COR-L47 (cell line): ENCODE measurements at places on chromosomes 7 and 10.

GRCh38 chr10:83476211-83476610, 663.1 kb upstream of the GHITM start:
- DNase-seq = no peak

DNA sequence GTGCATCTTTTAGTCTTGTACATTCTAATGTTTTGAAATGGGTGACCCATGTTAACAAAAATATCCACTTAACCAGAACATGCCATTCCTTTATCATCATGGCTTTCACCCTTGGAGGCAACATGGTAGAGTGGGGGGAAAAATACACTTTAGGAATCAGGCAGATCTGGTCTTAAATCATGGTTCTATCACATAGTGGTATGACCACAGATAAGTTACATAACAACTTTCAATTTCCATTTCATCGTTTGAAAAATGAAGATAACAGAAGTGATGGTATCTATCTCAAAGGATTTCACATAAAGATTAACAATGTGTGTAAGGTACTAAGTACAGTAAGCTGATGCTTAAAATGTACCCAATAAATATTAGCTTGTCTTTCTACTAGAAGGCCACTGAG, 19.0 kb downstream of the TMEM168 start:
- DNase-seq = no peak

DNA sequence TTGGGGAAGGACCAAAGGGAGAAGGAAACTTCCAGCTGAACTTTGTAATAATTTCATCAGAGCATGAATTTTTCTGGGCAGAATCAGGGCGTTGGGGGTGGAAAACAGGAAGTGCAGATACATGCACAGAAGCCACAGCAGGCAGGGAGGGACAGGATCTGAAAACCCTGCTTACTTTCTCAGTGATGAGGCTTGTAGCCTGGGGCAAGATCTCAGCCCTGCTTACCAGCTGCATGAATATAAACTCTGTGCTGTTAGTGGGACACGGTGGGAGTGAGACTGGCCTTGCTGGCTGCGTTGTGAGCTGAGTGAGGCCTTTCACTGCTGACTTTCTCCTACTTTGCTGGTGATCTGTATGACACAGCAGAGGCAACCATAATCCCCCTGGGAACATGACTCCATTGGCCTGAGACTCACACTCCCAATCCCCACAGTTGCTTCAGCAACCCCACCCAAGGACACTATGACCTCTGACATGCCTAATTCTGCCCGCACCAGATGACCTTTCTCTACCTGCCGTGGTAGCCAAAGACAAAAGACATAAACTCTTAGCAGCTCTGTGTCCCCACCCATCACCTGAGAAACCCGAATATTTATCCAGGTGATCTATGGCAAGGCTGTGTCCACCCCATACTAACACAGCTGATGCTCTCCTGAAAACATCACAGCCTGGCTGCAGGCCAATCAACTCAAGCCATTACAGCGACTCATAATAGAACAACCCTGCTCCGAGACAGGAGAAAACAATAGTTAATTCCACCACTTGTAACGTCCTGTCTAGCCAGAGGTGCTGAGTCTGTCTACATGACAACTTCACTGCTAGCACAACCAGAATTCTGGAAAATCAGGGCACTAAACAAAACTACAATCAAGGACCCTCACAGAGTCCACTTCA, 190.7 kb upstream of the CHRM2 start:
- no peak for DNase-seq

- peak; percentile 61 for DNase-seq
Measured at GRCh38 chr7:51067757-51068156, 248.9 kb downstream of the COBL start.

DNA sequence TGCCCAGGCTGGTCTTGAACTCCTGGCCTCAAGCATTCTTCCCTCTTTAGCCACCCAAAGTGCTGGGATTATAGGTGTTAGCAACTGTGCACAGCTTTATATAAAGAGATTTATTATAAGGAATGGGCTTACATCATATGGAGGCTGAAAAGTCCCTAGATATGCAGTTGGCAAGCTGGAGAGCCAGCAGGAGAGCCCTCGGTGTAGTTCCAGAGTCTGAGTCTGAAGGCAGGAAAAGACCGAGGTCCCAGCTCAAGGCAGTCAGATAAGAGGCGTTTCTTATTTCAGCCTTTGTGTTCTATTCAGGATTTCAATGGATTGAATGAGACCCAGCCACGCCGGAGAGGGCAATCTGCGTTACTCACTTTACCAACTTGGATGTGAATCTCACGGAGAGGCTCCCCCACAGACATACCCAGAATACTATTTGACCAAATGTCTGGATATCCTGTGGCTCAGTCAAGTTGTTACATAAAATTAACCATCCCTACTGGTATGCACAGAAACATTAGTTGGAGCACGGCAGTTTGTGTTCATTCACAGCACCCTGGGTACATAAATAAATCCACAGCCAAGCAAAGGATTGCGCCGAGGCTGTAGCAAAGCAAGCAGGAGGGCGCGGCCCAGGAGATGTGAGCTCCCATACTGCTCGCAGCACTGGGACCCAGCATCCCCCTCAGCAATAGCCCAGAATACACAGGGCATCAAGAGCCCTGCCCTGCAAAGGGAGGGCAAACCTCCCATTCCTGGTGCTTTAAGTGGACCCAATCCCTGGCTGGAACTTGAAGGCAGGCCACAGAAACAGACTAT, 158.4 kb upstream of the ZNF32 start:
- DNase-seq = no peak

DNA sequence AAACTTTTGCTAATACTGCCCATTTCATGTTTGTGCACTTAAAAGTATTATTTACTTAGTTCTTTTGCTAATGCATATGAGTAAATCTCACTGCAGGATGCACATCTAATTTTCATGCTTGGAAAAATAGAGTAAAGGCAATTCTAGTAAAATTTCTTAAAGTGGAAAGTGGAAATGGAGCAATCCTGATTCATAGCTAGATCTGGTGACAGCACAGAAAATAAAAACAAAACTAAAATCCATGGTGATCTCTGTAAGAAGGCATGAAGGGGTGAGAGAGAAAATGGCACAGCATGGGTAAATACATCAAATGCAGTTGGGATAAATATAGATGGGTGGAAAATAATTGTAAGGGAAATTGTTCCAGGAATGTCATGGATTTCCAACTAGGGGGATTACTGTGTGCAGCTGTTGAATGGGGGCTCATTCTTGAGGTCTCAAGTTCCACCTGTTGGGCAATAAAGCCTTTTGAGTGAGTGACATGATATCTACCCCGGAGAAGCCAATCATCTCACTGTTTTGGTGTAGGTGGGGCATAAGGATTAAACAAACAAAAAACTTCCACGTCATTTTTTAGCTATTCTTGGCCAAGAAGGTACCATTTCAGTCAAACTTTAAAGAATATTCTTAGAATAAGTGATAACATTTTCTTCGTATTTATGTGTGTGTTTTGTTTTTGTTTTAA, 1.7 kb upstream of the MCU start:
- no peak for DNase-seq

DNA sequence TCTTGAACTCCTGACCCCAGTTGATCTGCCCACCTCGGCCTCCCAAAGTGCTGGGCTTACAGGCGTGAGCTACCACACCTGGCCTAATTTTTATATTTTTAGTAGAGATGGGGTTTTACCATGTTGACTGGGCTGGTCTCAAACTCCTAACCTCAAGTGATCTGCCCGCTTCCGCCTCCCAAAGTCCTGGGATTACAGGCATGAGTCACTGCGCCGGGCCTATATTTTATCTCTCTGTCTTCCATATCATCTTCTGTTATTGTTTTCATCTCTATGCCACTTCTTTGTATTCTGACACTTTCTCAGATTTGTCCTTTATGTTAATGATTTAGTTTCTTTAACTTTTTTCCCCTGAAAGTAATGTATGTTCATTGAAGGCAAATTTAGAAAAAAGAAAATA, 55.0 kb upstream of the FMC1 start:
- no peak for DNase-seq

- DNase-seq = no peak
Measured at GRCh38 chr7:135160098-135160857, 10.2 kb downstream of the CYREN start.
